Dorsolateral prefrontal cortex (tissue), 122 donors: ENCODE measurements at places on chromosomes 6 and 20.

- DNase-seq = no peak
These were observed 66.7 kb downstream of the TRAM2 start for GRCh38 chr6:52510213-52510562.

DNA sequence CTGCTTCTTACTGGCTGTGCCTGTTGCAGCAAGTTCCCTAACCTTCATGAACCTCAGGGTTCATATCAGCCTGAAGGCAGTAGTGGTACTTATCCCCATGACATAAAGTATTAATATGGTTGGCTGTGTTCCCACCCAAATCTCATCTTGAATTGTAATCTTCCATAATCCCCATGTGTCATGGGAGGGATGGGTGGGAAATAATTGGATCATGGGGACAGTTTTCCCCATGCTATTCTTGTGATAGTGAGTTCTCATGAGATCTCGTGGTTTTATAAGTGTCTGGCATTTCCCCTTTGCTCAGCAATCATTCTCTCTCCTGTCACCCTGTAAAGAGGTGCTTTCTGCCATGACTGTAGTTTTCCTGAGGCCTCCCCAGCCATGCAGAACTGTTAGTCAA is 61.8 kb downstream of the FAM229B start:
- no peak for DNase-seq

DNA sequence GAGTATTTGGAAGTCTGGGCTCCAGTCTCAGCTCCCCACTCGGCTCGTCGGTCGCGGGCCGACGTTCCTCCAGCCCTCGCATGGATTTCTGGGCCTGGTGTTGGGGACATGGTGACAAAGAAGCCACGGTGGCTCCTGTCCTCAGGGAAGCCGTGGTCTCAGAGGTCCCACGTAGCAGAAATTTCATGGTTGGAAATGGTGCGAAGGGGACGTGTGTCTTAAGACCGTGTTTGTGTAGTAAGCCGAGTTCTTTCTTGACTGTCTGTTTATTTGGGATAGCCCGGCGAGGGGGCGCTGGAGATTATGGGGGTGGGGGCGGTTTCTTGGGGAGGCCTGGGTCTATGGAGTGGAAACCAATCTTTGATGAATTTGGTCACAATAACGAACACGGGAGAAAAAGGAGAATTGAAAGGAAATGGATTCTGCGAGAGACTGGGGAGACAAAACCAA is 23.5 kb upstream of the MAP3K7 start:
- peak; percentile 34 for DNase-seq

DNA sequence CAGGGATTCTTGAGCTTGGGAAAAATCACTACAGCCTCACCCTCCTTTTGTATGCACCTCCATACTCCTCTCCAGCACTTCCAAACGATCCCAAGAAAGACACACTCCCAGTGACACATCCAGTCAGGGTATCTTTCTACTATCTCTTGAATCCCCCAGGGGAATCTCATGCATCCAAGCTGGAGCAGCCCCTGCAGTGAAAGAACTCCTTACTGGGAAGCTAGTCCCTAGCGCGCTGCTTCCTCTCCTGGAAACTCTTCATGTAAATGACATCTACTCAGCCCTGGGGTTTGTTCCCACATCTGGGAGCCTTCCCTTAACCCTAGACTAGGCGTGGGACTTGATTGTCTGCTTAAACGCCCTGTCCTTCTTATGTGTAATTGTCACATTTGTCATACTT is 329.1 kb upstream of the QKI start:
- DNase-seq = no peak

DNA sequence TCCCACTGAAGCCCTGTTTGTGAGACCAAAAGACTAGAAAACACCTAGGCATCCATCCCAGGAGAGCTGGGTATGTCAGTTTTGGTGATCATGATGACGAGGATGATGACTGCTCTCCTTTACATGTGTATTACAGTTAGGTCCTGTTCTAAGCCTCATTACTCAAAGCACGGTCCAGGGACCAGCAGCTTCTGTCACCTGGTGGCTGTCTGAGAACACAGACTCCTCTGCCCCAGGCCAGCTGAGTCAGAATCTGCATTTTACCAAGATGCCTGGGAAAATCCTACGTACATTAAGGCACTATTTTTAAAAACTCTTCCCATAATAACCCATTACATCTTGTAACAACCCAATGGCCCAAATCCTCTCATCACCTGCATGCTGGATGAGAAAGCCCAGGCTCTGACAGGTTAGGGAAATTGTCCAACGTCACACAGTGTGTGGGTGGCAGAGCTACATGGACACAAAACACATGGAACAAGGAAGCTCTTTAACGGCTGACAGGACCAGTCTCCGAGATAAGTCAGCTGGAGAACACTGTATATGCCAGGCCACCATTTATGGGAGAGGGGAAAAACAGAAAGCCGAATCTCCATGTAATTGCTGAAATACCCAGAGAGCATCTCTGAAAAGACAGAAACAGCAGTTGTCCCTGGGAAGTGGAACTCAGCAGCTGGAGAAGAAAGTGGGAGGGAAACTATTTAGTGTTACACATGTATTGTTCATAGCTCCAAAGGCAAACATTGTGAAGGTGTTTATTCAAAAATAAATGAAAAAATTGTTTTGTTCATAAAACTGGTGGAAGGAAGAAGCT is 65.4 kb downstream of the BMP7 start:
- no peak for DNase-seq

GRCh38 chr6:157268396-157268795 is 54.9 kb downstream of the TMEM242 start:
- DNase-seq = no peak

DNA sequence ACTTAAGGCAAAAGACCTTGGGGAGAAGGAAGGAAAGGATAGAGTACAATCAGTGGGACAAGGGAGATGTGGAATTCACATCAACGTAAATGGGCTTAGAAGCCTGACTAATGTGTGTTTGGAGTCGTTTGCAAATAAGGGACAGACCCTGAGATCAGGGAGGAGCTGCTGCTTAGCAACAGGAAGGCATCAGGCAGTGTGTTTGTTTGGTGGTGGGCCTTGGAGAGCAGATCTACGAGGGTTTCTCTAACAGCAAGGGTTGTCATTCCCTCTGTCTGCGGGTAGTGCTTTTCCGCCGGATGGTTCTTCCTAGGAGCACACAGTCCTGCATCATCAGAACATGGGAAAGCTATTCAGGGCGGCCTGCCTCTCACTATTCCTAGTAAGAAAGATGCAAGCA is 40.4 kb downstream of the C6orf118 start:
- no peak for DNase-seq

DNA sequence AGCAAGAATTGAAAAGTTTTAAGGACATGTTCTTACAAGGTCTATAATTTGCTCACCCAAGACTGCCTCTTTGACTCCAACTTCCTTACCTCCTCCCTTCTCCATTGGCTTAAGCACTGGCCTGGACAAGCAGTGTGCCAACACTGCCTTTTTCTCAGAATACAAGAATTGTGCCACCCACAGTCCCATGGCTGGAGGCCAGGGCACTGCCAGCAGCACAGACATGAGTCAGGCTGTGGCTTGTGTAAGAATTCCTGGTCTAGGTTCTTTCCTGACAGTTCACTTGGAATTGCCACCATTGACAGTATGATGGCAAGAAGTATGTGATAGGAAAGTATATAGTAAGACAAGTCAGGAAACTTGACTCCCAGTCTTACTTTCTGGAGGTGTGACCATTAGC is 202.7 kb upstream of the MARCKS start:
- peak; percentile 54 for DNase-seq

GRCh38 chr6:106763361-106763760 is 134.0 kb downstream of the QRSL1 start:
- no peak for DNase-seq
